ENCODE measurements at places on chromosomes 3 and 15.

- no peak for ATAC-seq
These were observed 202.7 kb upstream of the MLF1 start for GRCh38 chr3:158368271-158368670.

DNA sequence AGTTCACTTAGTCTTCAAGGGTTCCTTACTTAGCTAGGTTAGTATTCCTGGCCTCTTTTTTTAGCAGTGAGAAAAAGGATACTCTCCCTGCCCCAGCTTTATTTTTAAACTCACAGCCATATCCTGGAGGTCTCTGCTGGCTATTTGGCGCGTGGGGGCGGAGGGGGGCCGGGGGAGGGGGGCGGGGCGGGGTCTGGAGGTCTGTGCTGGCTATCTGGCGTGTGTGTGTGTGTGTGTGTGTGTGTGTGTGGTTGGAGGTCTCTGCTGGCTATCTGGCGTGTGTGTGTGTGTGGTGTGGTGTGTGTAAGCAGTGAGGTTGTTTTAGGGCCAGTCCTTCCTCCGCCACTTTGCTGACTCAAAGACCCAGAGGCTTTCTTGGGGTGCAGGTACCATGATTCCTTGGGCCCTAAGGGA lies 579 bp upstream of the PLAAT1 start:
- ATAC-seq, result no peak

DNA sequence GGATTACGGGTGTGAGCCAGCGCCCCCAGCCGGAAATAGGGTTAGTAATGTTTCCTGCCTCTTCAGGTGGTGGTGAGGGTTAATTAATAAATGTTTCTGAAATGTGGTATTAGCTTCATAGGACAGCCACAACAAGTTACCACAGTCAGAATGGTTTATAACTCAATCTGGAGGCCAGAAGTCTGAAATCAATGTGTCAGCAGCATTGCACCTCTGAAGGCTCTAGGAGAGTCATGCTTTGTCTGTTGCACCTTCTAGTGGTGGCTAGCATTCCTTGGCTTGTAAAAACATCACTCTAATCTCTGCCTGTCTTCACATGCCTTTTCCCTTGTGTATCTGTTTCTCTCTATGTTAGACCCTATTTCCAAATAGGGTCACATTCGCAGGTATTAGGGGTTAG lies 7.8 kb upstream of the RPSA start:
- no peak for ATAC-seq

- ATAC-seq, result no peak
These were observed 25.6 kb upstream of the GOLGA6L2 start for GRCh38 chr15:23472678-23473077.

GRCh38 chr3:53944028-53944427 lies 52.4 kb upstream of the SELENOK start:
- ATAC-seq, result no peak

- ATAC-seq, result no peak
These were observed 206.2 kb downstream of the CTNNB1 start for GRCh38 chr3:41405466-41405865.

DNA sequence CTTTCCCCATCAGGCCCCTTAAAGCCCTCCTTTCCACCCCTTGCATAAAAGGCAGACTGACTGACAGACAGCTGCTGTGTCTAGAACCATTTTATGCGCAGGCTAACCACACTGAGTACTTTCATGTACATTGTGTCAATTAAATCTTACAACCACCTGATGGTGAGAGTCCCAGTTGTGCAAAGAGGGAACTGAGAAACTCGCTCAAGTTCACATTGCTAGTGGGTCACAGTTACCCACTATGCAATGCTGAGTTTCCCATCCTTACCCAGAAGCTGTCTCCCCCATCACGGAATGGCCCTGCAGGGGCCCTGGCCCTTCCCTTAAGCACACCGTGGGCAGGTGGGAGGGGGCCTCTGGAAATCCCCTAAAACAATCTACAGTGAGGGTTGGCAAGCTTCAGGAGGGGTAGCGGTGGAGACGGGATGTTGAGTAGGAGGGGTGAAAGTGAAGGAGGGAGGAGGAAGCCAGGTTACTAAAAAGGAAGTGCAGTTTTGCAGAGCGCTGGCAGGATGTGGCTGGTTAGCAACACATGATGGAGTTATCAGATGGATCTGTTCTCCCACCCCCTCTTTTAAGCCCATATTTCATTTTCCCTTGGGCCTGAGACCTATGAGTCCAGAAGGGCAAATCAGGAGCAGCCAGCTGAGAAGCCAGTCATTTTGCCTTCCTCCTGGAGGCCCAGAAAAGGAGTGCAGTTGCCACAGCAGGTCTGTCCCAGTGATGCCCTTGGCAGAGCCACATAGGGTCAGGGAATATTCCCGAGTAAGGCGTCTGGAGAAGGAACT lies 30.0 kb downstream of the STARD5 start:
- no peak for ATAC-seq

- peak; percentile 49 for ATAC-seq
These were observed 130.0 kb upstream of the SLC2A2 start for GRCh38 chr3:171156401-171157010.

DNA sequence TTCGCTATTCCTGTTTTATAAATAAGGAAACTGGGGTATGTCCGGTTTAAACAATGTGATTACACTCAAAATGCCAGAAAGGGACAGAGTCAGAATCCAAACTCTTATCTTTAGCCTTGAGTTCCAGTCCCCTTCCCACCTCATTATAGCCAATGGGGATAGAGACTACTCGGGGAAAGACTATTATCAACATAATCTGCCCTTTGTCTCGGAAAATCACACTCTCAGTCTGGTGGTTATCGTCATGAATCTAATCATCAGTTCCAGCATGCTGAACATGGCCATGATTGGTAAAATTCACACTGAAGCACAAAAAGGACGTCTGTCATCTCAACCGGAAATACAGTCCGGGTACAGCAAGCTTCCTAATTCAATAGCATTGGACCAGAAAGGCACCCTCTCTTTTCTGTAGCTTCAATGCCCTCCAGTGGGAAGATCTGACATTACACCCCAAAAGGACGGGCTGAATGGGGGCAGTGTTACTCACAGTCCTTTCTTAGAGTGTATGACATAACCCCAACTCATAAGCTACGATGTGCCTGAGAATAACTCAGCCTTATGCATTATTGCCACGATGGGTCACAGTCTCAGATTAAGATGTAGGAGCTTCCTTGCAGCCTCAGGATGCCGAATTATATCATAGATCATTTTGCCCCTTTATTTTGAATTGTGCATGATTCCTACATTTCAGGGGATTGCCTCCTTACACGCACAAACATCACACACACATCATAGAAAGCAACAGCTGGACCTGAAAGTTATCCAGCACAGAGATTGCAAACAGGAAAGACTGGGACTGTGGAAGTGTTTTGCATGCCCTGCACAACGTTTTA lies 390.4 kb upstream of the LMCD1 start:
- ATAC-seq, result peak; percentile 58

DNA sequence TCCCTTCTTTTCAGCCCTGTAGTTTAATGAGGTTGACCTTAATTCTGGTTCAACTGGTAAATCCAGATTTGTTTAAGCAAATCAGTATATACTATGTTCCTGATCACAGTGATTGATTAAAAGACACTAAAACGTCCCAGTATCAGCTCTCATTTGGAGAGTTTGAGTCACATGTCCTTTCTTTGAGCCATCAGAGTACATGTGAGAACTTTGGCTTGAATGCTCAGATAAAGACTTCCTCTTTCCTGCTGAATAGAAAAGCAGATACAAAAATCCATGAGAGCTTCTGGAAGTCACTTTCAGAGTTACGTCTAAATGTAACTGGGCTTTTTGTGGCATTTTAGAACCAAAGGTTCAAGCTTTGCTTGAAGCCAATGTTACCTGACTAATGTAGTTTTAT lies 341.8 kb upstream of the SATB1 start:
- no peak for ATAC-seq

- ATAC-seq, result no peak
These were observed 3.1 kb downstream of the ZNF710 start for GRCh38 chr15:90004252-90004651.

Measured in SK-N-SH treated with all-trans-retinoic acid at 6 μM for 48 hours (cell line).